ENCODE measurements at places on chromosomes 5 and 9.

DNA sequence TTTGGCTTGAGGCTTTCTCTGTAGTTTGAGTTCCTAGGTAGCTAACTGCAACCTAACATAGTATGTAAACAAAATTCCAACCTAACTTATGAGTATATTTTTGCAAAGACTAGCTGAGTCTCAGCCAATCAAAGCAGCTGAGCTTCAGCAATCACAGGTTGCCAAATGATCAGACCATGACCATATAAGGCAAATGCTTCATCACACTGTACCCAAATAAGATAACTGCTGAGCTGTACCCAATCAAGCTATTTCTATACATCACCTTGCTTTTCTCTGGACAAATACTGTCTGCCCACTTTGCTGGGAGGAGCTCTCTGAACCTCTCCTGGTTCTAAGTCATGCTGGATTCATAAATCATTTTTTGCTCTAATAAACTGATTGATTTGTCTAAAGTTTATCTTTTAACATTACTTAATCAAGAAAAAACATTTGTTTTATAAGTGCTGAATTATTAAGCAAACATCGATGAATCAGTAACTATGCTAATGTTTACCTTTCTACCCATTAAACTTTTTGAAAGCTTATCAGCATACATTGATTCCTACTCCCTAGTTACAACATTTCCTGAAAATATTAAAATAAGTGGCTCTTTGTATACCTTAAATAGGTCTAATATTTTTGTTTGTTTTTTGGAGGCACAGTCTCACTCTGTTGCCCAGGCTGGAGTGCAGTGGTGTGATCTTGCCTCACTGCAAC is 129.7 kb upstream of the PCA3 start:
- DNase-seq = no peak

- no peak for DNase-seq
These were observed 77.7 kb upstream of the TUSC1 start for GRCh38 chr9:25755951-25756350.

- DNase-seq = no peak
These were observed 141.5 kb downstream of the TSSK1B start for GRCh38 chr5:113293068-113293974.

DNA sequence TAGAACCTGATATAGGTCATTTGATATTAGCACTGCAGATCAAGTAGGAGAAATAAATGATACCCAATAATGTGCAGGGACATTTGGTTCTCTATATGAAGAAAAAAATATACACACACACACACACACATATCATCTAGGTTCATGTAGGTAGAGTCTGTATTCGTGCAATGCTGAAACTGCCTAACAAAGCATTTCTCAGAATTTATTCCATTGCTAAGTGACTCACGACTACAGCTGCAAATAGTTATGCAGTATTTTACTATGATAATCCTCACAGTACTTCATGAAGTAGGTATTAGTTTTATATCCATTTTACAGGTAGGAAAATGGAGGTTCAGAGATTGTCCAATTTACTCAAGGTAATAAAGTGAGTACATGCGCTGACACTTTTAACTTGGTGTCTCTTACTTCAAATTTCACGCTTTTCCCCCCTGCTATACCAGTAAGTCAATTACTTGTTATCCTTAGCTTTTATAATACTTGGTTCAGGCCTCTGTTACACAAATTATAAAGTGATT is 2.4 kb downstream of the GIN1 start:
- no peak for DNase-seq

DNA sequence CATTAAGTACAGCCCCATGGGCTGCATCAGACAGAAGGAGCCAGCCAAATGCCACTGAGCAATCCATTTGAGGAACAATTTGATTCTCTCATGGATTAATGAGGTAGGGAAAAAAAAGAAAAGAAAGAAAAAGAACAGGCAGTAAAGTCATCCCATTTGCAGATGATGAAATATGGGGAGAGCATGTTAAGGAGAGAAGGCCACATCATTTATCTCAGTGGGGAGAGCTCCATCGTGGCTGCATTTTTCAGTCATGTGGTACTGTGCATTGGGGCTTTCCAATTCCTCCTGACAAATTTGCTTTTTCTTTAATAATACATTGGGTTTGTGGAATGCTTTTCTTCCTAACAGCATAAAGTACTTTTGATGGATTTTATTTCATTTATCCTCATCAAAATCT is 375.2 kb upstream of the TLE4 start:
- no peak for DNase-seq

- no peak for DNase-seq
These were observed 155.0 kb upstream of the PTGER4 start for GRCh38 chr5:40524677-40525076.

- no peak for DNase-seq
These were observed 90.0 kb downstream of the ANKRD33B start for GRCh38 chr5:10653751-10654400.

GRCh38 chr9:4550777-4551484 is 60.7 kb downstream of the SLC1A1 start:
- no peak for DNase-seq

DNA sequence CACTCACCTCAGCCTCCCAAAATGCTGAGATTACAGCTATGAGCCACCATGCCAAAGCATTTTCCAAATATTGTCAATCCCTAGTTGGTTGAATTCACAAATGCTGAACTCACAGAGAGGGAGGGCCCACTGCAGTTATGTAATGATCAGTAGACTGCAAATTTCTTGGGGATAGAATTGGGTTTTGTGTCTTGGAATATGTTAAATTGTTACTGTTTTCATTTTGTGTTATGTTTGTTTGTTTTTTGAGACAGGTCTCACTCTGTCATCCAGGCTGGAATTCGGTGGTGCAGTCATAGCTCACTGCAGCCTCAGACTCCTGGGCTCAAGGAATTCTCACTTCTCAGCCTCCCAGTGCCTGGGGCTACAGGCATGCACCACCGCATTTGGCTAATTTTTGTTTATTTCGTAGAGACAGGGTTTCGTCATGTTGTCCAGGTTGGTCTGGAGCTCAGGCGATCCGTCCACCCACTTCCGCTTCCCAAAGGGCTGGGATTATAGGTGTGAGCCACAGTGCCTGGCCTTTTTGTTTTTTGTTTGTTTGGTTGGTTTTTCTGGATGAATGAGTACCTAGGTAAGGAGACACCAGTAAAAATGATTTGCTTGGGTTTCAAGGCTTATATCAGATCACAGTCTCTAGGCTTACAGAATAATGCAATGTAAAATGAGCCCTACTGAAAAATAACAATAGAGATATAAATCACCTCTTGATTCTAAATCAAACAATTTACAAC is 31.5 kb upstream of the LMNB1 start:
- DNase-seq = no peak

DNA sequence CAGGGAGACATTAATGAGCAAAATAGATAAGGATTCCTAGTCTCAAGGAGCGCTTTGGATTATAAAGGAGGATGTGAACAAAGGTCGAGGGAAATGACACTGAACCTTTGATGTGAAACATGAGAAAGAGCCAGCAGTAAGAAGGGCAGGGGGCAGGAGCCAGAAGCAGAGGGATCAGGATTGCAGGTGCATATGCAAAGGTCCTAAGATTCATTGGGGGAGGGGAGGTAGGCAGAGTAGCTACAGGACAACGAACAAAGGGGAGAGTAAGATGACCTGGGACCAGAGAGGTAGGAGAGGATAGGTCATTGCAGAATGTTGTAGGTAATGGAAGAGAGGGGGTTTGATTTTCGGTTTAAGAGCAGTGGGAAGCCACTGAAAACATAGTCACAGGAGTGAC is 129.2 kb upstream of the TRPM3 start:
- DNase-seq = no peak

- DNase-seq = peak; percentile 94
These were observed at the start of gene KLHL9 for GRCh38 chr9:21334701-21335632. Gene KLHL9, minus strand, starts transcription at chr9:21335404. Its CDS starts 545 bp downstream, at chr9:21334859.

DNA sequence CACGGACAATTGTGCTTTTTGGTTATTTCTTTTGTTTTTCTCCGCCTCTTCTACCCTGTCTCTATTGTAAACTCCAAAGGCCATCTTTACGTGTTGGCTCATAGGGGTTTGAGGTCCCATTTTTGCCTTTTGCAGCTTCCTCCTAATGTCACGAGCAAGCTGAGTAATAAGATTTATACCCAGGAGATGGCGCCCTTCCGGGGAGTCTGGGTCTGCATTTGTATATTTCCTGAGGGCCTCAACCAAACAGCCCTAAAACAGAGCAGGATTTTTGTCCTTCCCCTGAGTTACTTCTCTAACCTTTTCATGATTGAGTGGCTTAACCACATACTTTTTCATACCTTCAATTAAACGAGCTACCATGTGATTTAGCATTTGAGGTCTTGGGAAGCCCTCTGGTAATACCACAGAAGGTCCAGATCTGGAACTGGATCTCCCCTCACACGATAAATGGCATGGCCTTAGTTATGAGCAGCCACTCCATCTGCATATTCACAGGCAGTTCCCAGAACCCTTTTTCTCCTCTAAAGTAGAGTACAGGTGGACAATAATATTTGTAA is 11.2 kb upstream of the CFAP95 start:
- no peak for DNase-seq
